ENCODE measurements at places on chromosomes 5 and 9.

GRCh38 chr9:94593459-94594345, at the start of gene FBP2:
Gene FBP2, minus strand, starts transcription at chr9:94593824. Its CDS starts 98 bp downstream, at chr9:94593726.
- DNase-seq, result no peak

GRCh38 chr9:7756088-7756487, 43.5 kb downstream of the DMAC1 start:
- no peak for DNase-seq

GRCh38 chr9:28542928-28543327, 969.6 kb upstream of the C9orf72 start:
- DNase-seq, result no peak

- no peak for DNase-seq
Observed at GRCh38 chr5:78589923-78590322, 58.6 kb downstream of the LHFPL2 start.

- no peak for DNase-seq
Observed at GRCh38 chr5:164680812-164681520, 1175.5 kb downstream of the MAT2B start.

DNA sequence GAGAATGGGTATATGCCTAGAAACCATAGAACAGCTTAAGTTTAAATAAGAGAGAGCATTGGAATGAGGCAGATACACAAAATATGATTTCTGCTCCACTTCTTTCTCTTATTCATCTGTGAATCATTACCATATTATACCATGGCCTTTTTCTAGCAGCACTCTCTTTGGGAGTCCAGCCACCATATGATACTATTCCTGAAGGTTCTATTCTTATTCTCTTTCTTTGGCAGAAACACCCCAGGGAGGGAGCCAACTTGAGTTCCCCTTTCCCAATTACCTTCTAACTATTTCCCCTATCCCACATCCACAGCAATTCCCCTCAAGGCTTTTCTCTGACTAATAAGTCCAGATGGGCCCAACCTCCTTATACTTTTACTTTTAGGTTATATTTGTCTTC, 55.9 kb downstream of the NDUFAF2 start:
- no peak for DNase-seq
